ENCODE measurements at places on chromosomes 3 and 15. TPM values are rescaled to one million over a fixed set of nuclear protein-coding genes. Genes with fewer than 3 reads are reported as not detected.

GRCh38 chr3:129756871-129757270 is 136.6 kb downstream of the TMCC1 start:
- DNase-seq, result no peak

DNA sequence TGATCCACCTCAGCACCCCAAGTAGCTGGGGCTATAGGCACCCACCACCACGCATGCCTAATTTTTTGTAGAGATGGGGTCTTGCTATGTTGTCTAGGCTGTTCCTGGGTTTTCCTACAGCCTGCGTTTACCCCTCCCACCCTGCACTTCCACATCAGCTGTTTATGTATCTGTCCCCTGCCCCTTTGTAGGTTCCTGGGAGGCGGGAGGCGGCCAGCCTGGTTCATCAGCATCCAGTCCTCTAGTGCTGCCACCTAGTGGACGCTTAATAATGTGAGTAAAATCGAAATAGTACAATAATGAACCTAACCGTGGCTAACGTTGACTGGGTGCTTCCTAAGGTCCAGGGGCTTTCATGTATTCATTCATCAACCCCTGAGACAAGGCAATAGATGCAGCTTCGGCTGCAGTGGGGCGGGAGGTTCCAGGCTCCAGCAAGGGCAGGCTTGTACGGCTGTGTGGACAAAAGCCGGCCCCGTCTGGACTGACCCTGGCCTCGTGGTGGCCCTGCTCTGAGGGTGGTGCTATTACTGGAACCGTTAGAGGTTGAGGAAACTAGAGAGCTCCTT is 1.2 kb upstream of the LCTL start:
- DNase-seq, result peak; percentile 41

- no peak for DNase-seq
These were observed 185.2 kb downstream of the KLF13 start for GRCh38 chr15:31511707-31512310.

DNA sequence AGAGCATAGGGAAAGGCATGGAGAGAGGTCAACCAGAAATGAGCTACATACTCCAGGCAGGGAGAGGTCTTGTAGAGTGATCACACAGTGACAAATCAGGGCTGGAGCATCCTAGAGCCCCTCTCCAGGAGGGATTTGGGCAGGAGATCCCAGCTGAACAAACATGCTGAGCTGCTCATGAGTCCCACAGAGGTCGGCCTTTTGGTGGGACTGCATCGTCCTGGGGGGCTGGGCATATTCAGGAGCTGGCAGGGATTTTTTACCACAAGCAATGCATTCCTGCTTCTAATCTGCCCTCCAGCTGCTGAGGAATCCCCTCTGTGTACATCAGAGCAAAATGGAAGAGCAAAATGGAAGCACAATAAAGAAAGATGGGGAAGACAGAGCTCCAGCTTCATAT is 94.9 kb downstream of the NTRK3 start:
- no peak for DNase-seq

DNA sequence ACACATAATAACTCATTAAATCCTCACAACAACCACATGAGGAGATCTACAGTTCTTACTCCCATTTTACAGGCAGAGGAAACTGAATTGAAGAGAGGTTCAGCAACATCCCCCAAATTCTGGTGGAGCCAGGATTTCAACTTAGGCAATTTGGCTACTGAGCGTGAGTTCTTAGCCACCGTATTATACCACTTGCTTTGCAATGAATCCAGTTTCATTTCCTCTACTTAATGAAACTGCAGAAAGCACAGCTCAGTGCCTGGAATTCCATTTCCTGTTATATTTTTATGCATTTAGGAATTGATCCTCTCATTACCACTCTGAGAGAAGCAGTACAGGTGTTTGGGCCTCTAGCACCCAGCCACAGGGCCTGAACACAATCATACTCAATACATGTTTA is 4.3 kb downstream of the ZNF860 start:
- DNase-seq, result no peak

Gene GOLGA8T
- polyA plus RNA-seq, result not detected

Data from left renal cortex interstitium (tissue), 4 donors.